ENCODE measurements at places on chromosomes 3 and 15.

GRCh38 chr15:49154359-49154758 lies 1.0 kb downstream of the COPS2 start:
- no peak for DNase-seq

DNA sequence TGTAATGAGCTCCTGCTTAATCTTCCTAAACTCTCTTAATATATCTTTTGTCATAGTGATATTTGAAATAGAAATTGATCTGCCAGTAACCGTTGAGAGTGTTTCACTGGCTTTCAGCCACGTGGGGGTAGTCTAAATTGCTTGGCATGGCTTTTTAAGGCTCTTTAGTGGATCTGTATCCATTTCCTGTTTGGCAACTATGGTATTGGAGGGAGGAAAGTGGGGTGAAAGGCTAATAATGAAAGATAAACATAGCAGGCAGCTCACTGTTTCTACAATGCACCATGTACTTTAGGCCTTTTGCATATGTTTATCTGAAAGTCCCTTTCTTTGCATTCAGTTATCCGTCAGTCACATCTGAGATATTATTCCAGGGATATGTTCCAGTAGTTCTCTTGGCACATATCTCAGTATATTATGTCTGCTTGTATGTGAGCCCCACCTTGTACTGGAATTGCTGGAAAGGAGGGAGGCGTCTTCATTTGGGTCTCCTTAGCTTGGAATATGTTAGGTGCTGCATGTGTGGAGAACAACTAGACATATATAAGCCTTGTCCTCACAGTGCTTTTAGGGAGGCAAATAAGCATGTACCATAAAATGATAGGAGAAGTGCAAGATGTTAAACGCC lies 10.8 kb downstream of the TOPAZ1 start:
- DNase-seq, result no peak

DNA sequence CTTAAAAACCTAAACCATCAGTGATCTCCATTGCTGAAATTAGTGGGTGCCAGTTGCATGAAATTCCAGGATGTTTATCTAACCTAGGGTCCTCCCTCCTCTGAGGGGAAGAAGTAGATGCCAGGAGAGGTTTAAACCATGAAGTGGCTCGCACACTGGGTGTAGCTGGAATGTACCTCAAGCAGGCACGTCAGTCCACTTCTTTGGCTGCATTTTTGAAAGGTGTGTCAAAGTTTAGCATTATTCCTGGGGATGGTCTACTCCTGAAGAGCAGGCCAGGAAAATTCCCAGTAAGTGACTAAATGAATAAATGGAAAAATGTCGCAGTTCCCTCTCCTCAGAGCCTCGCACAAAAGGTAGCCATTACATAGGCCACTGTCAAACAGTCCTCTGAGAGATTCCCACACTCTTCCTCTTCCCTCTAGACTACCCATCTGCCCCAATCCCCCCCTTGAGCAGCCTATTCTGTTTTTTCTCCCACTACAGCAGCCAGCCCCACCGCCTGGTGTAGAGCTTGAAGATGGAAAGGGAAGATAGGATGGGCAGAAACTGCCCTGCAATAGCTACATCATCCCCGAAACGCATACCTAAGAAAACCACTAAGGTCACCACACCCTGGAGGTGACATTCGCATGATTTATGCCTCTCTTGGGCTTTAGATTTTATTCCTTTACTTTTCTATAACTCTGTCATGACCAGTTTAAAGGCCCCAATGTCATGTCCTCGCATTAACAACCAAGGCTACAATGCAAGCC lies 655 bp upstream of the TMOD3 start:
- DNase-seq, result no peak

- no peak for DNase-seq
Observed at GRCh38 chr3:20648294-20648693, 462.3 kb upstream of the SGO1 start.

GRCh38 chr15:66131200-66131599 lies 122.3 kb downstream of the MEGF11 start:
- DNase-seq, result no peak

- peak; percentile 23 for DNase-seq
Observed at GRCh38 chr3:186665625-186666188, at the start of gene HRG. HRG (plus strand) TSS chr3:186666014; CDS start chr3:186666032, 18 bp downstream.

DNA sequence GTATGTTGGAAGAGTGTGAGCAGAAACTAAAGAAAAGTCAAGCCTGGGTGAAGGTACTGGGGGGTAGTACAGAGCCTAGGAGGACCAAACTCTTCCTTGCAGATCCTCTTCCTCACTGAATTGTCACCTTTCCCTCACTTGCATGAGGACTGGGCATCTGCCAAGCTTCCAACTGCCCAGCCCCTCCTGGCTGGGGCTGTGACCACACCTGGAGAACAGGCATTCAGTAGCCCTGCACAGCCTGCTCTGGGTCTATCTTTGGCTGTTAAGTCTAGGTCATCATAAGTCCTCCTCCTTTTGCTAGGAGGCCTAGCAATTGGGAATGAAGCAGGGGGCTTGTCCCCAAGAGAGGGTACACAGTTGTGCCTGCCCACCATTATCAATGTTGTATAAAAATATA lies 55.2 kb downstream of the CAPN7 start:
- DNase-seq, result no peak

- no peak for DNase-seq
Observed at GRCh38 chr3:61535826-61536225, 25.5 kb upstream of the PTPRG start.

- DNase-seq, result no peak
Observed at GRCh38 chr3:40899286-40899712, 300.0 kb upstream of the CTNNB1 start.

DNA sequence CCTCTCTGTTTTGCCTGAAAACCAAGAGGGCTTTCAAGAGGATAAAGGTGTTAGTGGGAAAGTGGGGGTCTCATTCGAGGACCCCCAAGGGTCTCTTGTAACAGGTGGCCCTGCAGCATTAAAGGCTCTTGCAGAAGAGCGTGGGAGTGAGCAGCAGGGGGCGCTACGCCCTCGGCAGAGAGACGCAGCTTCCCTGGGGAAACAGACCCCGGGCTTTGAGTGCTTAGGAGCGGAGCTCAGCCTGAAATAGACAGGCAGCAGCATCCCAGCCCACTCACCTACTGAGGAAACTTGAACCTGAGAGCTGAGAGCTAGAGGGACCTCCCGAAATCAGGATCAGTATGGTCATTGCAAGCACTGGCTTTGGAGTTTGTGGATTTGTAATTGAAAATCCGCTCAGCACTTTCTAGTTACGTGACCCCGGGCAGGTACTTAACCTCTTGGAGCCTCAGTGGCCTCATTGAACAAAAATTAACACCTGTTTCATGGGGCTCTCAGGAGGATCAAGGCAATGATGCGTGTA lies 25.7 kb downstream of the RPLP1 start:
- no peak for DNase-seq

- DNase-seq, result no peak
Observed at GRCh38 chr15:67834581-67835296, 5.1 kb downstream of the RNU6-1 start.

GRCh38 chr3:141413391-141413790 lies 45.1 kb downstream of the ZBTB38 start:
- no peak for DNase-seq

- no peak for DNase-seq
Observed at GRCh38 chr3:129526121-129526900, 2.1 kb upstream of the RHO start.

DNA sequence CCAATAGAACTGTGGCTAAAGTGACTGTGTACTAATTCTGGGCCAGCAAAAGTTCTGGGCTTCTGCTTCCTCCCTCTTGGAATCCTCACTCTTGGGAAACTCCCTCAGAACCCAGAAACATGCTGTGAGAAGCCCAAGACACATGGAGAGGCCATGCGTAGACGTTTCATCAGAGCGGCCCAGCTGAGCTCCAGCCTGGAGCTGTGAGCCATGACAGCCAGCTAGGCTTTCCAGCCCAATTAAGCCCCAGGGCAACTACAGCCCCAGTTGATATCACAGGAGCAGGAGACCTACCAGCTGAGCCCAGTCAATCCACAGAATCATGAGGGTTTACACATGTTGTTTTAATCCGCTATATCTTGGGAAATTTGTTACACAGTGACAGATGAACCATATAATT lies 43.6 kb upstream of the CNOT10 start:
- no peak for DNase-seq

Measured in left renal cortex interstitium (tissue), 4 donors.